SK-N-MC (cell line): ENCODE measurements at places on chromosomes 7 and 10.

GRCh38 chr7:2001601-2002442 is 230.9 kb downstream of the MAD1L1 start:
- DNase-seq = no peak

- no peak for DNase-seq
These were observed 709.9 kb upstream of the LRRTM3 start for GRCh38 chr10:66215920-66216319.

GRCh38 chr7:106415433-106415832 is 130.7 kb upstream of the NAMPT start:
- DNase-seq = no peak

DNA sequence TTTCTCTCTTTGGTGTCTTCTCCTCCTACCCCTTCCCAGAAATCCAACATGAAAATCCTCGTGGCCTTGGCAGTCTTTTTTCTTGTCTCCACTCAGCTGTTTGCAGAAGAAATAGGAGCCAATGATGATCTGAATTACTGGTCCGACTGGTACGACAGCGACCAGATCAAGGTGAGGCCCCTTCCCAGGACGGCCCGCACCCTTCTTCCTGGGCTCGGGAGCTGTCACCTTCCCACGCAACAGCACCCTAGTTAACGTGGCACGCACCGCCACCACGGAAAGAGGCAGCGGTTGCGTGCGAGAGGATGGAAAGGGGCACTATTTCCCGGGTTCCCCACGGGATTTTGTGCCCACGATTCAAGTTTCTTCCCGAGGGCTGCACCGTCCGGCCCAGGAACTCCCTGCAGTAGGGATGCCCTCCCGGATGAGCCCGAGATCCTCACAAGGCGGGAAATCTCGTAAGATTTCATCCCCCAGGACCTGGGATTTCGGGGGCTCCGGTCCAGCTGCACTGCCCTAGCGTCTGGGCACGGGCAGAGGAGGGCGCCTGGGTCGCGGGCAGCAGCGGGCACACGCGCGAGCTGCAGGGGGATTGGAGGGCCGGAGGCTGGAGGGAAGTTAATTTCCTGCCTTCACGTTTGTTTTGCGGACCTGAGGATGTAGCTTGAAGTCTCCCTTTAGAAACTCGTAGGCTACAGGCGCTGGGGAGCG is 834 bp downstream of the TAC1 start:
- no peak for DNase-seq

DNA sequence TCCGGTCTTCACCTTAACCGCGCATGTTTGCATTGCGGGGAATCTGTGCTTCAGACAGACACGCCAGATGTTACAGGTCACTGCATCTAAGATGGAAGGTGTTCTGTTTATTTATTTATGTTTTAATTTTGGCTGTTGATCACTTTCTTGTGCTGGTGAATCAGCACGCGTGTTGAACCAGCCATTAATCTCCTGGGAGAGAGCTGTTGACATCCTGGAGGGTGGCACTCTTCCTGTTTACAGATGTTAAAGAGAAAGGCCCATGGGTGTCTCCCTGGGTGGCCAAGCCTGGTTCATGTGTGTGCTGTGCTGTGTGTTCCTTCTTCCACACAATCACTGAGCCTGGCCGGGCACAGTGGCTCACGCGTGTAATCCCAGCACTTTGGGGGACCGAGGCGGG is 355.3 kb downstream of the PAXIP1 start:
- DNase-seq = no peak

GRCh38 chr10:74888962-74889661 is 62.7 kb downstream of the KAT6B start:
- no peak for DNase-seq

DNA sequence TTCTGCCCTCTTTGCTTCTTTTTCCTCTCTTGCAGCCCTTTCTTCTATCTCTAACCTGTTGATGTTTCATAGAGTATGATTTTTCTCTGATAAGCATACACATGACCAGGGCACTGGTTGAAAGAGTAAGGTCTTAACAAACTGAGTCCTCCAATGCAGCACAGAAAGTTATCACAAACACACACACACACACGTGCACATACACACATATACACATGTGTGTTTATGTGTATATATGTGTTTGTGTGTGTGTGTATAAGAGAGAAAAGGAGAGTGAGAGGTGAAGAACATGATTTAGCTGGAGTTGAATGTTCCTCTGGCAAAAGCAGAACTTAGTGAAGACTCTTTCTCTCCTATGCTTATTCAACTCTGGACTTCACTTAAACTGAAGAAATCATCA is 130.0 kb downstream of the KLF6 start:
- DNase-seq = no peak

DNA sequence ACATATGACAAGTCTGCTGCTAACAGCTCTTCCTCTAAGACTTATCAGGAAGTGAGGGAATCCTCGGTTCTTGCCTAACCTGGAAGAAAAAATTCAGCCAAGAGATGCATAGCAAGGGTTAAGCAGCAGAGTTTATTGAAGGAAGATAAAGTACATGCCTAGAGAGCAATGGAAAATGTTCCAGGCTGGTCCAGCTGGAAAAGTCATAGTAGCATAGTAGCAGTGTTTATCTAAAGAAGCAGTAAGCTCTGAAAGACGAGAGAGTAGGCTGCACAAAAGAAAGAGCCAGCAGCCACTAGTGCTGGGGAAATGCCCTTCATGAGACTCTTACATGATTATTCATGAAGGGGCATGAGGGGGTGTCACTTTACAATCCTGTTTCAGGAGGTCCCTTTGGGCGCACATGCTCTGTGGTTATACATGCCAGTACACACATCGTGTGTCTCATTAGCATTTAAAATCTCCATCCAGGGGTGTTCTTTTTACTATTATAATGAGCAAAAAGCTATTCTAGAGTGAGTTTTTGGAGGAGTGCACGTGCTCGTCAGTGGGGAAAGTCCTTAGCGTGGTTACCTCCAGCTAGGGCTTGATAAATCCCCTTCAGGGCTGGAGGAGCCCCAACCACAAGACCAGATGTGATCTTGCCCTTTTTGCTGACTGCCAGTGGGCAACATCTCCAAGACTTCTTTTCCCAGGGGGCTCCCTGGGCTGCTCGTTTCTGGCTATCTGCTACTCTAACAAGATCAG is 716.1 kb downstream of the PARD3 start:
- no peak for DNase-seq

- no peak for DNase-seq
These were observed 188.1 kb upstream of the TMEM72 start for GRCh38 chr10:44723082-44723481.

- DNase-seq = no peak
These were observed 9.1 kb downstream of the TTYH3 start for GRCh38 chr7:2640846-2641316.

DNA sequence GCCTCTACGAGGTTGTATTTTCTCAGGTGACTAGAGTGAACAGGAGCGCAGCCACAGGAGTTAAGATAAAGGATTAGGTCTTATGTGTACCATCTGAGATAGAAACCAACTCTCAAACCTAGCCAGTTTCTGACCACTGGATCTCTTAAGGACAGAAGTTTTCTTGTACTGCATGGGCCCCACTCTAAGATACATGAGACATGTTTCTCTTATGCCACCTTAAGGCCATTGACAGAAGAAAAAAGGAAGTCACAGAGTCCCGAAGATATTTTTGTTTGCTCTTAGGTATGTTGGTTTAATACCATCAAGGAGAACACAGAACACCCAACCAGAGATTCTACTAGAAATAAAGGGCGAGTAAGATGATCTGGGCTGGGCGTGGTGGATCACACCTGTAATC is 335.8 kb downstream of the FRMD4A start:
- no peak for DNase-seq

DNA sequence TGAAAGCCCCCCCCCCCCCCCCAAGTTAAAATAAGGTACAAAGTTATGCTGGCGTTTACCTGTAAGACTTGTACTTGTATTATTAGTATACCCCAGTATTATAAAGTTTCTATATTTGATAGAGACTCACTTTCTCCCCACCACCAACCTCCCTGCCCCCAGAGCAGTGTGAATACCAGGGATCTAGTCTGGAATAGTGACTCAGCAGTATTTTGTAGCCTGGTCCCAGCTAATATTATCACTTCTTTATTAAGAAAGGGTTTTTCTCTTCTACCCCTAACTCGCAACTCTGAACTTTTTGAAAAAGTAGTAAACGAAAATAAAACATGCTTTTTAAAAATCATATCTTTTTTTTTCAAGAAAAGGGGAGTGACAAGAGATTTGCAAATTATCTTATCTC is 26.7 kb downstream of the GLI3 start:
- no peak for DNase-seq

DNA sequence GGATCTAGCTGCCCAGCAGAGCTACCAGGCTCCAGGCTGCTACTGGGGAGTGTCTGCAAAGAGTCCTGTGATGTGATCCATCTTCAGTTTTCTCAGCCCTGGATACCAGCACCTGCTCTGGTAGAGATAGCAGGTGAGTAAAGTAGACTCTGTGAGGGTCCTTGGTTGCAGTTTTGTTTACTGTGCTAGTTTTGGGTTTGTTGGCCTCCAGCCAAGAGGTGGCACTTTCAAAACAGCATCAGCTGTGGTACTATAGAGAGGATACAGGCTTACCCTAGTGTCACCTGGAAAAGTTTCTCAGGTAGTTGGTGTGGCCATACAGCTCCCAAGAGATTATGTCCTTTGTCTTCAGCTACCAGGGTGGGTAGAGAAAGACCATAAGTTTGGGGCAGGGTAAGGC is 56.3 kb downstream of the MTERF1 start:
- no peak for DNase-seq

DNA sequence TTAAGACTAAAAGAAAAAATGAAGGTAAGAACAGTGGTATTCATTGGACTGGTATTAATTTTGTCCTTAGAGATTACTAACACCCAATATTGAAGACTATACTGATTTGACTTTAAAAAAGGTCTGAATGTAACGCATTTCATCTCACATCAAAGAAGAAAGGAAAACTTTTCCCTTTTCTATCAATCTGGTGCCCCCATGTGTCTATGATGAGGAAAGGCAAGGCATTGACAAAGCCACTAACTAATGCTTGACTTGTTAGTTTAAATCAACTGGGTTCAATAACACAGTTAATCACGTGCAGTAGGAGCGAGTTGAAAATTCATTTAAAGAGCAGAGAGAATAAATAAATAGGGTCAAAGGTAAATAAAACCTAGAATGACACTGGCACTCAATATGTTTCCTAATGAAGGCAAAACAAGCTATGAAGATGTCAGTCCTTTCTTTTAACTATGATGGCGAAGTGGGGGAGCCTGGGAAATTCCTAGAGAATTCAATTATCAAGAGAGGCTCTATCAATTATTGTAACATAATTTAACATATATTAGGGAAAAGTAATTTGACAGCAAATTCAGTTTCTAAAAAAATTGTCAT is 180.9 kb downstream of the ANK3 start:
- no peak for DNase-seq

DNA sequence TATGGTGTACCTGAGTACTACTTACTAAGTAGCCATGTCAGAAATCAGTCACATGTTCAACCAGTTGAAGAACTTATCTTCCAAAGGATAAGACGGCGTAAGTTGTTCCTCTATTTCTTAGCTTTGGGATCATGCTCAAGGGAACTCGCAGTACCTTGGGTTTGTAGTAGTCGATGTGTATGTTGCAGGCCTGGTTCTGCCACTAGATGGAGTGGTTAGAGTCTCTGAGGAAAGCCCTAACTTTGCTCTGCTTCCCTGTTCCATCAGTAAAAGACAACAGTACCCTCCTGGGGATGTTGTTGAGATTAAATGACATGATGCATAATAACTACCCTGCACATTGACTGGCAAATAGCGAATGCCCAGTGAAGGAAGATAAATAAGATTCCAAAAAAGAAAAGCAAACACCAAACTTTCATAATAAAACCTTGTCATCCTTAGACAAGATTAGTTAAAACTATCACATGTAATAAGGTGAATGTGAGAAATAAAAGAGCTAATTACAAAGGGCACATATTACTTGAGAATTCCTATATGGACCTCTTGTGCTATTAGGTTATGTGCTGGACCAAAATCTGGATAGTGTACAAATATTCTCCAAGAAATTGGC is 165.9 kb downstream of the ABCA13 start:
- peak; percentile 12 for DNase-seq
